Left ventricle myocardium inferior (tissue), 1 donor: ENCODE measurements at places on chromosomes 11 and 22.
A peak's percentile ranks its signal among the peaks of the same experiment; 100 is the strongest.

DNA sequence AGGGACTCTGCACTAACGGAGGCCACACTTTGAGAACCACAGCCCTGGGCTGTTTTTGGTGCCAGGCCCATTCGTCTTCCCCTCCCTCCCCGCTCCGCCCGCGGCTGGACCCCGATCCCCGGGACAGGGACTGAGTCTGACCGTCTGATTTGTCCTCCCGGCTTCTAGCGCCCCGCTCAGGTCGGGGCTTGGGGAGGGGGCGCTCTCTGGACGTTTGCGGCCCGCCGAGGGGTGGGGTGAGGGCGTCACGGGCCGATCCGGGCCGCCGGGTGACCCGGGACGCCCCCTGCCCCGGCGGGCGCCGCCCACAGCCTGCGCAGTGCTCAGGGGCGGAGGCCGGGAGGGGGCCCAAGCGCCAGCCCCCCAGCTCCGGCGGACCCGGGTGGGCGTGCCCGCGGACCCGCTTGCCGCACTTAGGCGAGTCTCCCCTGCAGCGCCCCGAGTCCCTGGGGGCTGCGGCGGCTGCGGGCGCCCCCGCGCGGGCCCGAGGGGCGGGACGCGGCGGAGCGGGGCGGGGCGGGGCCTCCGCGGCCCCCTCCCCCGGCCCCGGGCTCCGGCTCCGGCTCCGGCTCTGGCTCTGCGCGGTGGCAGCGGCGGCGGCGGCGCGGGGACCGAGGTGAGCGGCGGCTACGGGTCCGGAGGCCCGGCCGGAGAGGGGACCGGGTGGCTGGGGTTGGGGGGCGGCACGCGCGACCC, 33.7 kb upstream of the PRR5 start:
- no peak for DNase-seq

DNA sequence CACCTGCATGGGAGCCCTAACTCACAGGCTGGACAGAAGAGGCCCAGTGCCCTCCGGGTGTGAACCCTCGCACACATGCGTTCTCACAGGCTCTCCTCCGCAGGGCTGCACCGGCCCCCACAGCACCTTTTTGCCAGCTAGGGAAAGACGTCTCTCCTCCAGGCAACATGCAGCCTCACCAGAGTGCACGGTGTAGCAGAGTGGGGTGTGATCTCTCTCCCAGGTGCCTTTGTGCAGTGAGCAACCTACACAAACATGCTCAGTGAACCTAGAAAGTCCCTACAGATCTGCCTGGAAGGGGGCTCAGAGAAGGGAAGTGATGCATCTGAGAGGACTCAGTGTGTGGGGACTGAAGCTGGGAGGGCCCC, 3.7 kb upstream of the CARNS1 start:
- no peak for DNase-seq

DNA sequence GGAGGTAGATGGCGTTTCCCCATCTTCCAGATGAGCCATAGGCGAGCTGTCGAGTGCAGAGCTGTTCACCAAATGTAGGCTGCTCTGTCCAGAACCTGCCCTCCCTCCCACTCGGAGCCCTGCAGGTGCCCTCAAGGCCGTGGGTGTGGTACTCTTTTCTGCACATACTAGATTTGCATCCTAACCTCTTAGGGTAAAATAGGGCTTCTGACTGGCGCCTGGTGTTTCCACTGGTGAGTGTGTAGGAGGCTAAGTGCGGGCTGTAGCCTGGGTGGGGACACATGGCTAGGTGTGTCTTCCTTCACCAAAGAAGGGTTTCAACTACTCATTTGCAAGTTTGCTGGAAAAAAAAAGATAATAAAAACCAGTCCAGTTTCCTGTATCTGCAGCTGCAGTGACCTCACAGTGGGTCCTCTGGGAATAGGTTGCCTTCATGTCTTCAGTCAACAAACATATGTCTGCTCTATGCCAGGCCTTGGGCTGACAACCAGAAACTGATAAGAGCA, 8.5 kb downstream of the BIK start:
- DNase-seq = no peak

GRCh38 chr22:37165066-37165465, 15.3 kb upstream of the IL2RB start:
- DNase-seq = no peak

DNA sequence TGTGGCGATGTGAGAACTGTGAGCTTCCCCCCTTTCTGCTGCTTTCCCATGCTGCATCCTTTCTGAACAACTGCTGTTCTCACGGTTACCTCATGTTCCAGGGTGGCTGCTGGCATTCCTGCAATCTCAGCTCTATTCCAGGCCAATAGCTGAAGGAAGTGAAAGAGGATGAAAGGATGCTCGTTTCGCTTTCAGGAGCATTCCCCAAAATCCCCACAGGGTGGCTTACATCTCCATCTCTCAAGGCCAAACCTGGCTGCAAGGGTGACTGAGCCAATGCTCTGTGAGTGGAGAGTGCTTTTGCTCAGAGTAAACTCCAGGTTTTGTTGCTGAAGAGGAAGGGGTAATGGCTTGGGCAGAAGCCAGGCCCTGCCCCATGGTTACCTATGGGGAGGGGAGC, 848.2 kb downstream of the BRD1 start:
- no peak for DNase-seq

GRCh38 chr11:83855237-83855636, 569.1 kb upstream of the CCDC90B start:
- DNase-seq = no peak

DNA sequence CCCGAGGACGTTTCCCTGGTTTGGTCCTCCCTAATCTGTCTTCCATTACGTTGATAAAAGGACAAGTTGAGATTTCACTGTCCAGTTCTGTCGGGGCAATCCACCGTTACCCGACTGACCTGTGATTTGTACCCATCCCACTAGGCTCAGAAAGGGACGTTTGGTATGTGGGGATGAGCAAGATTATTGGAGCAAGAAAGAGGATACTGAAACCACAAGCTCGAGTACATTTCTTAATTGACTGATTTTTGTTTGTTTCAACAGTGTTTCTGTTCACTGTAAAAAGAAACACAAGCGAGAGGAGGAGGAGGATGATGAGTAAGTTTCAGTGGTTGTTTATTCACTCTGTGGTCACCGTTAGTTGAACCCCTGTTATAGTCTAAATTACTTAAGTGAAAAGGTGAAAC, 969 bp downstream of the CCDC117 start:
- no peak for DNase-seq

GRCh38 chr11:30581675-30582074, 4.5 kb downstream of the MPPED2 start:
- DNase-seq = no peak

DNA sequence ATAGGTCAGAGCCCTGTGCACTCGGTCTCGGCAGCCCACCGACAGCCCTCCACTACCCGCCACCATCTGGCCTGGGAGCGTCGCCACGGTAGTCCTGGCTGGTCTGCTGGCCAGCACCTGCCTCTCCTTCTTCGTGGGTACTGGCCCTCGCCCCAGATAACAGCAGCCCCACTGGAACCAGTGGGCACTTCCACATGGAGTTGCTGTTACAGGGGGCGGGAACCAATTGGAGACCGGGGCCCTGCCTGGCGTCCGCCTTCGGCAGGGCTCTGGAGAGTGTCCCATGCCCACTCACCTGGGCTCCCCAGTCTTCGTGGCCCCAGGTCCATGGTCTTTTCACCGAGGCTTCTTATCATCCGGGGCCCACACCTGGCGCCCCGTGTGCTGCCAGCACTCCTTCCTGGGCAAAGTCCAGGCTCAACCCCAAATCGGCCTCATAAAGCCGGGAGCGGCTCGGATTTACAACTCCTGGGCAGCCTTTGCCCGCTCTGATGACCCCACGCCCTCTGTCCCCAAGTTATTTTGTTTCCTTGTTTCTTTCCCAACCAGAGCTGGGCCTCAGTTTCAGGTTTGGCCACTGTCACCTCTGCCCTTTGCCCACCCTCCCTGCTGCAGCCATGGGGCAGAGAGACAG, 12.9 kb upstream of the EHD1 start:
- no peak for DNase-seq

- no peak for DNase-seq
Observed at GRCh38 chr22:42258126-42258525, 12.3 kb downstream of the TCF20 start.

- DNase-seq = no peak
Observed at GRCh38 chr22:29772170-29772641, 5.0 kb downstream of the UQCR10 start.

- no peak for DNase-seq
Observed at GRCh38 chr11:130649801-130650200, 201.4 kb downstream of the ADAMTS15 start.

DNA sequence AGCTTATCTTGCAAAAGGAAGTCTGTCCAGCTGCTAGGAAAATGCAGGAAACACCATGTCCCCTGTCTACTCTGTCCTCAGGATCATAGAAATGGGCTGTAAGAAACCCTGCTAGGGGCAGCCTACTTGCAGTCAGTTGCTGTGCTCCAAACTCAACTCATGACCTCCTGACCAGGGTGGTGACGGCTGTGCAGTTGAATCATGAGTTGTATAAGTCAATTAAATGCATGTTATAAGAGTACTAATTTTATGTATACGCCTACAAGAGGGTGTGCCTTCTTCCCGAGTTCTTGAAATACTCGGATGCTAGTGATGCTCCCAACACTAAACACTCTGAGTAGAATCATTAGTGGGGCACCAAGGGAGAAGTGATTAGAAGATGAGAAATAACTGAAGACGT, 776.4 kb downstream of the OPCML start:
- no peak for DNase-seq

DNA sequence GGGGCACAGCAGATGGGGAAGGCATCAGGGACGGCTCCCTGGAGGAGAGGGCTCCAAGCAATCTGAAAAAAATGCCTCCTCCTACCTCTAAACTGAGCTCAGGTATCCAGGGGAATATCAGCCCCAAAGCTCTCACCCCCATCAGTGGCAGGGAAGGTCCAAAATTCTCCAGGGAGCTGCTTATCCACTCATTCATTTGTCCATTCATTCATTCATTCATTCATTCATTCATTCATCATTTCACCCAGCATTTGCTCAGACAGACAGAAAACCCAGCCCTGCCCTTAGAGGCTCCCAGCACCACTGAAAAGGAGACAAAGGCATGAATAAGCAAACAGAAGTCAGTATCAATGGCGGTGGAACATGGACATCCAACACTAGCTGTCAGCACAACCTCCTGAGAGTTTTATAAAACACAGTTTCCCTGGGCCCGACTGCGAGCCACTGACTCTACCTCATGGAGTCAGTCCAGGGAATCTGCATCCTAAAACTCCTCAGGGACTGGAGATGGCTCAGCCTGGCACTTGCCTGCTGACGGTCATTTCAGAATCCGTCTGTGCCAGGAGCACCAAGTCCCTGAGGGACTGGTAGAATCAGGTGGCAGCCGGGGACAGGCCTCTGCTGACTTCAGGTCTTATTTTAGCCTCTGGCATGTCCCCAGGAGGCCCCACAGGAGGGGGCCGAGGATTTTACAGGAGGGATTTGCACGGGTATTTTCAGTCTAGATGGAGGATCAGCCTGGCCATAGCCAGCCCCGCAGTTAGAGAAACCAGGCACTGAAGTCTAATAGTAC, 164.6 kb downstream of the MN1 start:
- DNase-seq = peak; percentile 74

- DNase-seq = no peak
Observed at GRCh38 chr11:6413791-6414201, 5.1 kb downstream of the APBB1 start.

GRCh38 chr11:126897430-126897829, 103.1 kb downstream of the KIRREL3 start:
- no peak for DNase-seq

DNA sequence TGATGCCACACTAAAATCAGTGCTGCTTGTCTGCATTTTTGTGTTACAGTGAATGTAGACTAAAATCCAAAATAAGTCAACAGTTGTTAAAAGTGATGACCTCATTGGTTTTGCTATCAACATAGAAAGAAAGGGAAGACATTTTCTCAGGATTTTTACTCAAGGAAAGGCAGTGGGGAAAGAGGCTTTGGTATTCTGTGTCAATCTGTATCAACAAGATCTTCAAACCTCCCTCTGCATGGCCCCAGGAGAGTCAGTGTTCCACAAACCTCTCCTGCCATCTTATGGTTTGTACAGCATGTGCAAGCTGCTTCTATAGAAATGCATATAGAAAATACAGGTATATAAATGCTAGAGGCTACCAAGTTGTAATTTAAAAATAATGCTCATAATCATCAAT, 13.8 kb upstream of the OR51M1 start:
- no peak for DNase-seq

DNA sequence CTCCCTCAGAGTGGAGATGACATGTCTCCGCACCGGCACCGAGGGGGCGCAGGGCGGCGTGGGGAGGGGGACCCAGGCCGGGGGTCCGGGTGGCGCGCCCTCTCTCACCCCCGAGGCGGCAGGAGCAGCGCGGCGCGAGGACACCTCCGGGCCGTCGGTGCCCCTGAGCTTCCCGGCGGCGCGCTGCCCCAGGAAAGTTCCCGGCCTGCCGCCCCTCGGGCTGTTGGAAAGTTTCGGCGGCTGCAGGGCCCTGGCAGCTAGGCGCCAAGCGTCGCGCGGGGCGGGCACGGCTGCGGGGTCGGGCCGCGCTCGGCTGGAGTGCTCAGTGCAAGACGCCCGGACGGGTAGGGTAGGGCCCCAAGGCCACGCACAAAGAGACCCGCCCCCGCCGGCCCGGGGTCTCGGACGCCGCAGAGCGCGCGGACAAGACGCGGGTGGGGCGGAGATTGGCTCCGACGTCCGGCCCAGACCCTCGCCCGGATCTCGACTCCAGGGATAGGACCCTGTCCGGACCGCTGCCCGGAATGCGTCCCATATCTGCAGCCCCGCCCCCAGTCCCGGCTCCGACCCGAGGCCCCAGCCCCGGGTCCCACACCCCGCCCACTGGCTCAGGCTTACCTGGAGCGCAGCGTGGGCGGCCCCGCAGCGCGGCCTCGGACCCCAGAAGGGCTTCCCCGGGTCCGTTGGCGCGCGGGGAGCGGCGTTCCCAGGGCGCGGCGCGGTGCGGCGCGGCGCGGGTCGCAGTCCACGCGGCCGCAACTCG, 471 bp downstream of the ARVCF start:
- DNase-seq = no peak

DNA sequence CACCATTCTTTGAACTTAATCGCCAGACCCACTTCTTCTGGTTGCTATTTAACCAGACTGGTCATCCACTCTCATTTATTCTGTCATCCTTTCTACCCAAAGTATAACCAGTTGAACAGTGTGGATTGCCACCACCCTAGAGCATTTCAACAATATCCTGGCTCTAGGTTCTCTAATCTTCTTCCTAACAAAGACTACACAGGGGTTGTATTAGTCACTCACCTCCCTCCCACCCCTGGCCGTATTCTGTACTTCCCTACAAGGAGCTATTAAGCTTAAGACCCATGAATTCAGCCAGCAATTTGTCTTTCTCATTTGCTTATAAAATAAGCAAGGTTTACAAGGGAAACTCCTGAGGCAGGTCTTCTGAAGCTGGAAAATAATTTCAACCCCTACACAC, 46.9 kb upstream of the CEP126 start:
- DNase-seq = no peak

DNA sequence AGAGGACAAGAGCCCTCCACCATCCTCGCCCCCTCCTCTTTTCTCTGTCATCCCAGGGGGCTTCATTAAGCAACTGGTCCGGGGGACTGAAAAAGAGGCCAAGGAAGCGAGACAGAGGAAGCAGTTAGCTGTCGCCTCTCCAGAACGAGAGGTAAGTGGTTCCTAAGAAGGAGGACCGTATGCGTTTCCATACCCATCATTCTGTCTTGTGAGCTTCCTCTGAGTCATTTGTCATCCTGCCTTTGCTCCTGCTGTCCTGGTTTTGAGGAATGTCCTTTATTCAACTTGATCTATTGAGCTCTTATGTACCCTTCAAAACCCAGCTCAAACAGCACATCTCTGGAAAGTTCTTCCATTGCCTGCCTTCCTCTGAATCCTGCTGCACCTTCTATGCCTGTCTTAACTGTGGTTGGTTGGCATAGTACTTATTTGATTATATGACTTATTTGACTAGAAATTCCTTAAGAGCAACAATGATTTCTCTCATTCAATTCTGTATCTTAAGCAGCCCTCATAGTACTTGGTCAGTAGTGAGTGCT, 21.3 kb downstream of the MYO18B start:
- no peak for DNase-seq

GRCh38 chr11:131658952-131659351, 288.5 kb downstream of the NTM start:
- DNase-seq = no peak
